Left renal cortex interstitium (tissue), 4 donors: ENCODE measurements at places on chromosomes 1 and 21. TPM values are rescaled to one million over a fixed set of nuclear protein-coding genes. Genes with fewer than 3 reads are reported as not detected.
A peak's percentile ranks its signal among the peaks of the same experiment; 100 is the strongest.

Gene C1orf226
- 16.5 TPM for polyA plus RNA-seq

GRCh38 chr1:23999156-23999671 lies 19.1 kb upstream of the SRSF10 start:
- no peak for DNase-seq

DNA sequence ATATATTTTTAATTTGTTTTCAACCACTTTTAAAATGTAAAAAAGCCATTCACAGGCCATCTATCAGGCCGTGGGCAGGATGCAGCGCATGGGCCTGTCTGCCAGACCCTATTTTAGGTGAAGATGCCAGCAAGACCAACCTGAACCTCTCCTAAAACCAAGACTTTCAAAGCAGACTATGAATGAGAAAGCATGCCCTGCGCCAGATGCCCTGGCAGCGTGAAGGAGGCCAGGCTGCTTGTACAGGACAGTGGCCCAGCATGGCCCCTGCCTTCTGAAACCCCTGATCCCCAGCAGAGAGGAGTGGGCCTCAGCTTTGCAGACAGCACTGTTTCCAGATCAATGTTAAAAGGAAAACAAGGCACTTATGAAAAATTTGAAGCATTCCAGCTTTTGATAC lies 31.6 kb downstream of the WDR4 start:
- DNase-seq: no peak

Gene PLCH2
- polyA plus RNA-seq: 1.2 TPM

Gene FMN2
- 6.4 TPM for polyA plus RNA-seq

GRCh38 chr1:38533772-38534472 lies 325.6 kb downstream of the RRAGC start:
- DNase-seq: no peak

DNA sequence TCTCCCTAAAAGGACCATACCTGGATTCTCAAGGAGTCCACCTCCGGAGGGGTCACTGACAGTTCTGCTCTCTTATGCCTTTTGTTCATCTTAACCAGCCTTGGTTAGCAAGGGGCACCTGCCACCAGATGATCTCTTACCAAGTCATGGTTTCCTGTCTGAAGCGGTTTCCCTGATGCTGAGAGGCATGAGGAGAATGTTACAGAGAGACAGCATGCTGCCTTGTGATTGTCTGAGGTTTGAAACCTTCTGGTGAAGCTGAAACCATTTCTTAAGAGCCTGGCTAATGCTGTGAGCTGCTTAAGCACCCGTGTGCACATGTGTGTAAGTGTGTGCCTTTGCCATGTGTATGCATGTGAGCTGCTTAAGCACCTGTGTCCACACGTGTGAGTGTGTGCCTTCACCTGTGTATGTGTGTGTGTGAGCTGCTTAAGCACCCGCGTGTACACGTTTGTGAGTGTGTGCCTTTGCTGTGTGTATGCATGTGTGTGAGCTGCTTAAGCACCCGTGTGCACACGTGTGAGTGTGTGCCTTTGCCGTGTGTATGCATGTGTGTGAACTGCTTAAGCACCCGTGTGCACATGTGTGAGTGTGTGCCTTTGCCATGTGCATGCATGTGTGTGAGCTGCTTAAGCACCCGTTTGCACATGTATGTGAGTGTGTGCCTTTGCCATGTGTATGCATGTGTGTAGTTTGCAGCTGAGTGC lies 136.4 kb upstream of the COL6A1 start:
- no peak for DNase-seq

Gene PCAT6
- polyA plus RNA-seq: 5.1 TPM

Gene KIF26B
- polyA plus RNA-seq: 38.2 TPM

- no peak for DNase-seq
Observed at GRCh38 chr1:155951753-155952504, 10.5 kb downstream of the RXFP4 start.

GRCh38 chr1:76595024-76595423 lies 272.3 kb upstream of the ST6GALNAC5 start:
- DNase-seq: no peak

Gene SYF2
- 122 TPM for polyA plus RNA-seq

- no peak for DNase-seq
Observed at GRCh38 chr21:40534886-40535285, 312.1 kb downstream of the DSCAM start.

- DNase-seq: no peak
Observed at GRCh38 chr1:213858581-213858980, 129.2 kb upstream of the PROX1 start.

DNA sequence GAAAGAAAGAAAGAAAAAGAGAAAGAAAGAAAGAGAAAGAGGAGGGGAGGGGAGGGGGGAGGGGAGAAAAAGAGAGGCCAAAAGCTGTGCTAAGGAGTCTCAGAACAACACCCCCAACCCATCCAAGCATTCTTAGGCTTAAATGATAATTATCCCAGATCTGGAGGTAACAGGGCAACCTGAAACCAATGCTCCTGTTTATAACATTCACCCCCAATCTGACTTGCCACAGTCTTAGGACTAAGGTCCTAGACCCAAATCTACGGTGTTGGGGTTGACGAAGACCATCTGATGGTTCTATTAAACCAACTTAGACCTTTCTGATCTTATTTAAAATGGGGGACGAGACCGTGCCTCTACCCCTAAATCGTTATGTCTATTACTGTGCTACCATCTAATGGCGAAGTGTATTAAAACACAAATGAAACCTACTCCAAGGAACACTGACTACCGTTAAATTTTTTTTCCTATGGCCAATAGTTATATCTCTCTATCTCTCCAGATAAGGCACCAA lies 119.3 kb upstream of the CDC42BPA start:
- DNase-seq: peak; percentile 66

DNA sequence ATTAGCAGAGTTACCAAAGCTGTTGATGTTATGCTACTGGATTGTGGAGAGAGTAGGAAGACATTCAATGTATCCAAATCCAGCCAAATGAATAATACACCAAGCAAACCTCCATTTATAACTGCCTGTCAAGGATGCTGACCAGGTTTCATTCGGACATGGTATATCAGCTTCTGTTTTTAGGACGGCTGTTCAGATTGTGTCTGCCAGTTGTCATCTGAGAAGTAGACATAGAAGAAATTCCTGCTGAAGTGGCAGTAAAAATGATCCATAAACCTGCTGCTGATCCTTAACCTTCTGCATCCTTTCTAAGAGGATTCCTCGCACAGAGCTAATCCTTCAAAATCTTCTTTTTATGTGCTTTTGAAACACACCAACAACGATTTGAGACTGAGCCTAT lies 663.6 kb upstream of the PLXNA2 start:
- DNase-seq: no peak

Gene AKR7A3
- 1.0 TPM for polyA plus RNA-seq

DNA sequence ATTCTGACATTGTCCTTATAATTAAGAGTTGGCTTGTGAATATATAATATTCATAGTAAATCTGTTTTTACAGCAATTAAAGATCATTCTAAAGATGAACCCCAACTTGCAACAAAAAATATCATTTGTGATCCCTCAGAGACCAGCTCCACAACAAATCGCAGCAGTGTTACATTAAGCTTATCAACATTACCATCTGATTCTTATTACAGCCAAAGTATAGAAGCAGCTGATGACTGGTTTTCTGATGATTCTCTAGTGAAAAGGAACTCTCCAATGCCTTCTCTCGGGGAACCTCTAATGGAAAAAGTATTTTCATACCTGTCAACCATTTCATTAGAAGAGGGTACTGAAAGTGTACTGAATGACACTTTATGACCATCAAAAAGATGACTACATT lies 45.4 kb downstream of the C1orf185 start:
- DNase-seq: no peak

Gene ZNF672
- polyA plus RNA-seq: 30.0 TPM

- no peak for DNase-seq
Observed at GRCh38 chr1:8223526-8223925, 94.4 kb upstream of the SLC45A1 start.

Gene AGMAT
- polyA plus RNA-seq: 33.5 TPM

Gene FBLIM1
- polyA plus RNA-seq: 58.9 TPM

DNA sequence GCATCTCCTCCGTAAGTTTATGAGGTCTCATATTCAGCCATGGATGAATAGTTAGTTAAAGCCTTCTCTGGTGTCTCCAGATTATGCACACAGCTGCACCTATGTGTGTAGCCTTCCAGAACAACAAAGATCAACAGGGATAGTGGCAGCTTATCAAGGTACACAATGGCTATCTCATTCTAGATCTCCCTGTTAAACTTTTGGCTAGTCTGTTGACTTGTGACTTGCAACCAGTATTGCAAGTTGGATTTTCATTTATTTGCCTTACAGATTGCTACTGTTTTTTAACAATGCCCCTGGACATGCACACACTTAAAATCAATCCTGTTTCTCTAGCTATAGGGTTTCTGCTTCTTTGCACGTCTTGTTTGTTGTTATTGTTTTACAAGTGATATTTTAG lies 363.2 kb downstream of the OMA1 start:
- no peak for DNase-seq

DNA sequence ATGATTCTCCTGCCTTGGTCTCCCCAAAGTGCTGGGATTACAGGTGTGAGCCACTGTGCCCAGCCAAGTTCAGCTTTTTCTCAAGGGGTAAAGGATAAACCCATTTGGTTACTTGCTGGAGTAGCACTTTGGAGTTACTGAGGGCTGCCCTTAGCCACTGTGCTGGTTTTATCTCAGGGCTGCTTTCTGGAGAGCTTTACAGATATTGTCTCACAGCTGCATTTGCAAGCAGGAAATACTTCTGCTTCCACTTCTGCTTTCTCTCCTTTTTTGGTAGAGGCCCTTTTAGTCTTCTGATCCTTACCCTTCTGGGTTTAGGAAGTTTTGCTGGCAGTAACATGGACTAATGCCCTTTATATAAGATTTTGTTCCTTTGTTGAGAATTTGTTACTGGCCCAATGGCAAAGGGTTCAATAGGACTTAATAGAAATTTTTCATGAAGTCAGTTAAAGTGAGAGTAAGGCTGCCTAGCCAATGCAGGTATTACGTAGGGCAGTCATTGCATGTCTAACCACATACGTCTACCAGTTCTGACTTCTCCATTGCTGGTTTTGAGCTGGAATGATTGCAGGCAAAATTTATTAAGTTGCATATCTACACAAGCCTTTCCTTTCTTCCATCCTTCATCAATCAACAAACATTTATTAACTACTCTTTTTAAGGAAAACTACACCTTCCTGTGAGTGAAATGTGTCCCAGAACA lies 24.4 kb downstream of the CAP1 start:
- no peak for DNase-seq

GRCh38 chr1:96966536-96967138 lies 245.1 kb downstream of the PTBP2 start:
- DNase-seq: no peak

Gene PIGR
- 1.6 TPM for polyA plus RNA-seq

Gene C8B
- 1.4 TPM for polyA plus RNA-seq

DNA sequence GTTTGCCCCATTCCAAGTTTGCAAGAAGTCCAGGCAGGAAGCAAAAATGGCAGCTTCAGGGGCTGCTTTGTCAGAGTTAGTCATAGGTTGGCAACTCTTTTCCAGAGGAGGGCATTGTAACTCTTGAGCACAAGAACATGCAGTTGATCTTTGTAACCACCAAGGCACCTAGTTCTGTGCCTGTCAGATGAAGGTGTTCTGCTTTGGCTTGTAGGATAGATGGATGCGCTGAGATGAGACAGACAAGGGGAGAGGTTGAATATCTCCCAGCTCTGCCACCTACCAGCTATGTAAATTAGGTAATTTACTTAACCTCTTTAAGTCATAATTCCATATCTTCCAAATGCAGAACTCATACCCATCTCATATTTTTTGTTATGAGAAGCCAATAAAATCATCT lies 89.3 kb downstream of the ZNF648 start:
- no peak for DNase-seq
